AG04449 (cell line): ENCODE measurements at places on chromosomes 4 and X.

DNA sequence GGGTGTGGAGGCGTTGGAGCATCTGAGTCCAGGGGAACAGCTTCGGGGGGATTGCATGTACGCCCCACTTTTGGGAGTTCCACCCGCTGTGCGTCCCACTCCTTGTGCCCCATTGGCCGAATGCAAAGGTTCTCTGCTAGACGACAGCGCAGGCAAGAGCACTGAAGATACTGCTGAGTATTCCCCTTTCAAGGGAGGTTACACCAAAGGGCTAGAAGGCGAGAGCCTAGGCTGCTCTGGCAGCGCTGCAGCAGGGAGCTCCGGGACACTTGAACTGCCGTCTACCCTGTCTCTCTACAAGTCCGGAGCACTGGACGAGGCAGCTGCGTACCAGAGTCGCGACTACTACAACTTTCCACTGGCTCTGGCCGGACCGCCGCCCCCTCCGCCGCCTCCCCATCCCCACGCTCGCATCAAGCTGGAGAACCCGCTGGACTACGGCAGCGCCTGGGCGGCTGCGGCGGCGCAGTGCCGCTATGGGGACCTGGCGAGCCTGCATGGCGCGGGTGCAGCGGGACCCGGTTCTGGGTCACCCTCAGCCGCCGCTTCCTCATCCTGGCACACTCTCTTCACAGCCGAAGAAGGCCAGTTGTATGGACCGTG lies 2.2 kb downstream of the AR start:
- no peak for DNase-seq

DNA sequence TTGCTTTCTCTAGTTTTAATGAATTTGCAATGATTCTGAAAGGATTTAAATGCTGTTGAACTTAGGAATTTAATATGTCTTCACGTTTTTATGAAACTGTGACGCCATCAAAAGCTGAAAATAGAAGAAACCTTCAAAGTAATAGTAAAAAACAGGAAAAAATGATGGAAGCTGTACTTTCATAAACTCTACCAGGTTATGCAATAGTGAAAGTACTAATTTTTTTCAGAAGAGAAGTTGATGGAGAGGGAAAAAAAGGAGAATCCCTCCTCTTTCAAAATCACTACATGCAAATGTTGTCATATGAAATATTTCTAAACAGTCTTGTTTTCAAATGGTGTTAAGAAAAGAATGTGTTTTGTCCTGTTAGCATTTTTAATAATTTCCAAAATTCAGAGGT lies 73.6 kb downstream of the ZNF330 start:
- no peak for DNase-seq

DNA sequence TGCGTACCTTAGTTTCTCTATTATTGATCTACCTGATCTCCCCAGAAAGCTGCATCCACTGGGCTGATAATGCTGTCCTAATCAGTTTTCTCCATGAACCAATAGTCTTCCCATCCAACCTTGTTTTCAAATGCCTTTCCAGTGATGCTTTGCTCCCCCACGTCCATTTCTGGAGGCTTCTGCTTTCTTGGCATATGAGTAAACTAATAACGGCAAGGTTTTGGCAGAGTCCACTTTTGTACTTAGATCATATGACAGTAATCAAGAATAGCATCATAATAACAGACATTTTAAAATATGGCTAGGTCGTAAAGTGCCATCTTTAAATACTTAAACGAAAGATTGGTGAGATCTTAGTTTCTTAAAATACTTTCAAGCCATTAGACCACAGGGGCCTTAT lies 38.4 kb upstream of the FAM9B start:
- DNase-seq: peak; percentile 7

- no peak for DNase-seq
Observed at GRCh38 chr4:119034276-119035008, 101.2 kb upstream of the MYOZ2 start.

- DNase-seq: no peak
Observed at GRCh38 chr4:154464654-154465053, 26.9 kb downstream of the DCHS2 start.

DNA sequence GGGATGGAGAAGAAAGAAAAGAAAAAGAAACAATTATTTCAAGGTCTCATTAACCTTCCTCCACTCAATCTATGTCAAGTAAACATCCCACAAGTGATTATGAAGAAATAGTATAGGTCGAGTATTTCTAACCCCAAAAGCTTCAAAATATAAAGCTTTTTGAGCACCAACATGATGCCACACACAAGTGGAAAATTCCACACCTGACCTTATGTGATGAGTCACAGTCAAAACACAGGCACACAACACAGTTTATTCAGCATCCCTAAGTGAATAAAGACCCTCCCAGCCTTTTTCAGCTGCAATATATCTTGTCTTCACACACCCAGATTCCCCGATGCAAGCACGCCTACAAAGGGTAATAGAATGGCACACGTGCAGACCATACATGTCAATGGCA lies 51.7 kb upstream of the VEGFC start:
- no peak for DNase-seq

DNA sequence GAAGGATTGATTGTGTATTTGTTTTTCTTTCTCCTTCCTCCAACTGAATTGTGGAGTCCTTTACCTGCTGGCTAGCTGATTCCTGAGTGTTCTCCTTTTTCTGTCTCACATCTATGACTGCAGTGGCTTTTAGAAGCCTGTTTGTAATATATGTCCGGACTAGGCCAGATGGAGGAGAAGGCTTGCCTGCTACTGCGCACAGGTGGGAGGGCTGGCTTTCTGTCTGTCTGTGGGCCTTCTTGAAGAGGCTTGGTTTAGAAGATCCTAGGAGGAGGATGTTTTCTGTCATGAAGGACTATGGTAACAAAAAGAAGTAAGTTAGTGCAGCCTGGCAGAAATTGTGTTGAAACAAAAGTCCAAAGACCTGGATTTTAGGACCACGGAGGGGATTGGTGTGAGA lies 8.5 kb downstream of the PPP1R3F start:
- no peak for DNase-seq

GRCh38 chr4:103012551-103012950 lies 7.0 kb downstream of the SLC9B1 start:
- no peak for DNase-seq

- no peak for DNase-seq
Observed at GRCh38 chrX:85365370-85365995, 14.0 kb downstream of the POF1B start.

DNA sequence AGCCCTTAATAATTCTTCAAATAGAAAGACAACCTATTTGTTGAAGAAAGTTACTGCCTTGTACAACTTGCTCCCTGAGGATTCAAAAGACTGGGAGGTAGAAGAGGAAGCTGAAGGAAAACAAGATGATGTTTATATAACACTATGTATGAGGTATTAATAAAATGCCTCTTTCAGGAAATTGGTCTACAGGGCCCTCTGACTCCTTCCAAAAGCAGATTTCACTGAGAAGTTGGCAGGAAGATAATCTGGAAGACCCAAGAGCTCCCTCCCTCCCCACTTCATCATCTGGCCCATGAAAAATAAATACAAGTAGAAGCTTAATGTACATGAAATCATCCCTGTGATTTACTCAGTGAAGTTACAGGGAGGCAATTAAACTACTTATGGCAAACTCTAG lies 107.5 kb upstream of the MAGEC2 start:
- no peak for DNase-seq

GRCh38 chr4:99894998-99895397 lies 771 bp upstream of the LAMTOR3 start:
- DNase-seq: no peak
